ENCODE measurements at places on chromosomes 12 and 14. TPM values are rescaled to one million over a fixed set of nuclear protein-coding genes. Genes with fewer than 3 reads are reported as not detected.

Gene LRFN5
- 80.1 TPM for total RNA-seq

Gene NTF3
- total RNA-seq = 8.5 TPM

Gene MDM1
- total RNA-seq = 26.9 TPM

Gene RITA1
- total RNA-seq = 8.5 TPM

Gene CD163
- 0.94 TPM for total RNA-seq

Gene FRS2
- 83.3 TPM for total RNA-seq

Gene SDR9C7
- total RNA-seq = 0.31 TPM

Gene TDRD9
- 1.9 TPM for total RNA-seq

Gene LRP1-AS
- not detected for total RNA-seq

Gene SRSF9
- total RNA-seq = 93.9 TPM

Gene MPHOSPH9
- total RNA-seq = 121 TPM

Gene CIT
- total RNA-seq = 24.4 TPM

Gene KLRC1
- not detected for total RNA-seq

Gene GLIPR1L1
- total RNA-seq = not detected

Gene APOLD1
- 19.4 TPM for total RNA-seq

Gene SIRT4
- 2.2 TPM for total RNA-seq

Gene OR4K1
- not detected for total RNA-seq

Gene BHLHE41
- 1.3 TPM for total RNA-seq

Gene TAS2R13
- total RNA-seq = 25.0 TPM

Gene RNASE4
- 2.2 TPM for total RNA-seq

Gene SERPINA12
- not detected for total RNA-seq

Gene CD27
- 0.63 TPM for total RNA-seq

Gene CEP170B
- total RNA-seq = 26.0 TPM

Gene TC2N
- total RNA-seq = 5.6 TPM

Gene CDCA3
- 4.1 TPM for total RNA-seq

Gene AJUBA
- 4.7 TPM for total RNA-seq

Gene PLXNC1
- 65.4 TPM for total RNA-seq

Gene KRT73
- not detected for total RNA-seq

Gene GLIPR1L2
- total RNA-seq = 0.94 TPM

Gene ABCC9
- 15.7 TPM for total RNA-seq

Gene BLOC1S1
- total RNA-seq = 22.8 TPM

Gene CCDC196
- not detected for total RNA-seq

Gene GPR162
- 57.0 TPM for total RNA-seq

Gene DHRS1
- total RNA-seq = 13.8 TPM

Gene ENDOU
- not detected for total RNA-seq

Gene COCH
- total RNA-seq = 36.9 TPM

Gene CISTR
- total RNA-seq = not detected

Gene PLEKHG3
- 9.7 TPM for total RNA-seq

Gene RTL1
- not detected for total RNA-seq

Gene DIO3
- not detected for total RNA-seq

Gene IFNG-AS1
- total RNA-seq = 0.31 TPM

Gene LAG3
- not detected for total RNA-seq

Gene VRTN
- not detected for total RNA-seq

Gene RNASE2
- not detected for total RNA-seq

Gene HEBP1
- total RNA-seq = 3.4 TPM

Gene WDR20
- total RNA-seq = 56.7 TPM

Gene ERP29
- 27.2 TPM for total RNA-seq

Gene KRT2
- not detected for total RNA-seq

Gene NPC2
- total RNA-seq = 16.6 TPM

Gene C12orf50
- total RNA-seq = 0.31 TPM

Gene TSHR
- 0.63 TPM for total RNA-seq

Gene AMHR2
- not detected for total RNA-seq

Gene CCDC38
- not detected for total RNA-seq

Gene HIGD1C
- not detected for total RNA-seq

Gene SEL1L
- 70.4 TPM for total RNA-seq

Gene MORN3
- total RNA-seq = 3.8 TPM

Gene LRTM2
- total RNA-seq = 8.1 TPM

Gene APOF
- total RNA-seq = not detected

Gene ERP27
- not detected for total RNA-seq
